ENCODE measurements at places on chromosomes 2 and 18. TPM values are rescaled to one million over a fixed set of nuclear protein-coding genes. Genes with fewer than 3 reads are reported as not detected.

- H3K36me3 ChIP-seq: no peaks in the 10 kb centered on the region
- no peak overlapping the region for H3K4me3 ChIP-seq
- no peak for DNase-seq
- no peaks in the 10 kb centered on the region for H3K4me1 ChIP-seq
Observed at GRCh38 chr2:21774691-21775368, 651.1 kb downstream of the TDRD15 start.

- H3K4me1 ChIP-seq: no peaks in the 10 kb centered on the region
- DNase-seq: no peak
- peak overlapping the region; percentile 37 for H3K27ac ChIP-seq
- H3K36me3 ChIP-seq: no peaks in the 10 kb centered on the region
Observed at GRCh38 chr2:7726989-7727388, 809.8 kb downstream of the RNF144A start.

LANCL1 gene
- total RNA-seq: 33.0 TPM

GRCh38 chr2:17000184-17000482 lies 334.5 kb upstream of the CYRIA start:
- no peak for DNase-seq
- no peaks in the 10 kb centered on the region for H3K36me3 ChIP-seq
- H3K4me3 ChIP-seq: no peak overlapping the region
- H3K4me1 ChIP-seq: no peaks in the 10 kb centered on the region

AOX1 gene
- 8.7 TPM for total RNA-seq

- H3K27ac ChIP-seq: no peak overlapping the region
- no peak for DNase-seq
- H3K36me3 ChIP-seq: no peaks in the 10 kb centered on the region
- no peaks in the 10 kb centered on the region for H3K27me3 ChIP-seq
- H3K4me1 ChIP-seq: peaks cover 5% of the 10 kb centered on the region
Observed at GRCh38 chr2:98293030-98293429, 53.2 kb upstream of the CNGA3 start.

SERPINB11 gene
- 0.46 TPM for total RNA-seq

DNA sequence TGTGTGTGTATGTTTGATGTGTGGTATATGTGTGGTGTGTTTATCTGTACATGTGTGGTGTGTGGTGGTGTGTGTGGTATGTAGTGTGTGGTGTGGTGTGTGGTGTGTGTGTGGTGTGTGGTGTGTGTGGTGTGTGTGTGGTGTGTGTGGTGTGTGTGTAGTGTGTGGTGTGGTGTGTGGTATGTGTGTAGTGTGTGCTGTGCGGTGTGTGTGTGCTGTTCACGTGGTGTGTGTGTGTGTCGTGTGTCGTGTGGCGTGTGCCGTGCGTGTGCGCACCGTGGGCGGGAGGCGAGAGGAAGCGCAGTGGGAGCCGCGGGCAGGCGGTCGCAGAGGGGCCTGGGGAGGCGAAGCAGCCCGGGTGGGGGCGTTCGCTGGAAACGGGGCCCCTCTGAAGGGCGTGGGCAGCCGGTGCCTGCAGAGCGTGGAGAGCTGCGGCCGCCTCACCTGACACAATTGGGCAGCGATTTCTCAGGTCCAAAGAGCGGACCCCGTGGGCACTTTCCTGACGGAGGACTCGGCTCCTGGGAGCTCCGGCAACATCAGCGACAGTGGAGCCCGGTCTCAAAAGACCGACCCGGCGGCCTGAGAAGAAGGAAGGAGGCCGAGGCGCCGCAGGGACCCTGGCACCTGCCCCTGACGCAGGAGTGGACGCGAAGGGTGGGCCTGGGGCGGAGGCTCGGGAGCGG lies 741.1 kb upstream of the SALL3 start:
- no peak overlapping the region for H3K27ac ChIP-seq
- DNase-seq: no peak
- H3K4me3 ChIP-seq: no peak overlapping the region
- no peaks in the 10 kb centered on the region for H3K4me1 ChIP-seq
- no peaks in the 10 kb centered on the region for H3K27me3 ChIP-seq

NOSTRIN gene
- total RNA-seq: 97.5 TPM

- no peaks in the 10 kb centered on the region for H3K27me3 ChIP-seq
- no peaks in the 10 kb centered on the region for H3K36me3 ChIP-seq
- no peak overlapping the region for H3K27ac ChIP-seq
- DNase-seq: peak; percentile 10
- H3K4me3 ChIP-seq: no peak overlapping the region
Observed at GRCh38 chr2:233814056-233814835, 36.1 kb downstream of the MROH2A start.

DNA sequence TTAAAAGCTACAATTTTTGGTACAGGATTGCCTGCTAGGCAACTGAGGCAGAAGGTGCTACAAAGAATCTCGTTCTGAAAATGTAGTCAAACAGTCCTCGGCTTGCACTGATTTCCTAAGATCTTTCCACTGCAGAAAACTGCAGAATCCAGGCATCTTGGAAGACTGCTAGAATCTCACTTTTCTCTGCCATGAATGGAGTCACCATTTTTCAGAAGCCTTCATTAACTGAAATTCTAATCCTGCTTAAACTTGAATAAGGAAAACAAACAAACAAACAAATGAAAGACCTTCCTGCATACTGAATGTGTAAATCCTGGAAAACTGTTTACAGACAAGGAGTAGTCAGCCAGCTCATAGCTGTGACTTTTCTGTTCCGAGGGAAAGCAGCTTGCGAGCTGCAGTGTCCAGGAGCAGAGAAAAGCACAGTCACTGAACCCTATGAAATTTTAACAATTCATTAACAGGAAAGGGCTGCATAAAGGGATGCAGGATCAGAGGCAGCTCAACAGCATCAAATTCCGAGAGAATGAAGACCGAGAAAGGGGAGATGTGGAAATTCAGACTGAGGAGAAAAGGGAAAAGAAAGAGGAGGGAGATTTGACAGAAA lies 210.5 kb upstream of the PIK3C3 start:
- no peaks in the 10 kb centered on the region for H3K4me1 ChIP-seq
- no peaks in the 10 kb centered on the region for H3K36me3 ChIP-seq
- no peak overlapping the region for H3K4me3 ChIP-seq
- no peaks in the 10 kb centered on the region for H3K27me3 ChIP-seq
- no peak overlapping the region for H3K27ac ChIP-seq
- DNase-seq: no peak

MBP gene
- total RNA-seq: 87.6 TPM

DNA sequence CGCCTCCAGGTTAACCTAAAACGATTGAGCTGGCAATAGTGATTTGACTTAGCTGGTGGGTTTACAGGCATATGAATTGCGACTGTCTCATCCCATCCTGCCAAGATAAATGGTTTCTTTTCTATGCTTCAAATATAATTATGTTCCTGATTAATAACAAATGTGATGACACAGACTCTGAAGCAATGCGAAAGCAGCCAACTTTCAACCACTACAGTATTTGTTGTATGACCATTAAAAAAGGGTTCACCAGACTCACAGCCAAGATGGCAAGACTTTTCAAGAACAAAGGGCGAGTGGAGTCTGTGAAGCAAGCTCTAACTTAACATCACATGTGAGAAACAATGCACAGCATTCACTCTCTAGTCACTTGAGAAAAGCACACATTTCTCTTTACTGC lies 186.6 kb downstream of the PID1 start:
- H3K27ac ChIP-seq: no peak overlapping the region
- H3K4me3 ChIP-seq: no peak overlapping the region
- no peaks in the 10 kb centered on the region for H3K4me1 ChIP-seq
- H3K36me3 ChIP-seq: no peaks in the 10 kb centered on the region
- H3K27me3 ChIP-seq: no peaks in the 10 kb centered on the region

GRCh38 chr2:48362515-48362914 lies 167.4 kb upstream of the STON1 start:
- peaks cover 1% of the 10 kb centered on the region for H3K4me1 ChIP-seq
- peaks cover 7% of the 10 kb centered on the region for H3K36me3 ChIP-seq
- H3K27me3 ChIP-seq: no peaks in the 10 kb centered on the region
- no peak overlapping the region for H3K27ac ChIP-seq

DNA sequence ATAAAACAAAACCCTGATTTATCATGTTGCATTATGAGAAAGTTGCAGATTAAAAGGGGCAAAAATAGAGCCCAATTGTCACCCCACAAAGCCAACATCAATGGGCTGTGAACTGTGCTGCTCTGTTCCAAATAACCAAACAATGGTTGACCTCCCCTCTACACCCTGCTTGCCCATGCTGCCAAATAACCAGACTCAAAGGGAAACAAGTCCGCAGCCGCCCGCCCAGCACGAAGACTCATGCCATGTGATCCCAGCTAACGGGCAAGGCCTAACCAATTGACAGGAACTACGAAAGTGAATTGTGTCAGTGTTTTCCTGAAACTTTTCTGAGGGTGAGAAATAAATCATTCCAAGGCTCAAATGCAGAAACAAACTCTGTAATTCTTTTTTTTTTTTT lies 97.9 kb upstream of the RIOK3 start:
- no peak overlapping the region for H3K4me3 ChIP-seq
- no peaks in the 10 kb centered on the region for H3K36me3 ChIP-seq
- H3K4me1 ChIP-seq: peaks cover 24% of the 10 kb centered on the region
- no peak overlapping the region for H3K27ac ChIP-seq

NETO1 gene
- not detected for total RNA-seq

SPATA3 gene
- not detected for total RNA-seq

DNA sequence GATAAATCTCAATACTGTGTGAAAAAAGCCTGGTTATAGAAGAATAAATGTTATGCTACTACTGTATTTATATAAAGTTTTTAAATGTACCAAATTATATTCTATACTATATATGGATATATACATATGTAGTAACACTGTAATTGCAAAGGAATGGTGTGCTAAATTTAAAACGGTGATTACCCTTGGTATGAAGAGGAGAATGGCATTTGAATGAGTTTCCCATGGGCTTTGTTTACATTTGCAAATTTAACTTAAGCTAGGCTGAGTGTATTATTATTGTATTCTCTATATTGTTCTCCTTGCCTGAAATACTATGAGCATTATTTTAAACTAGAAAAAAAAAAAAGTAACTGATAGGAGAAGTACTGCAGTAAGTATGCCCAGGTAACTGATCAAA lies 4.7 kb upstream of the SP3 start:
- H3K4me3 ChIP-seq: no peak overlapping the region
- no peaks in the 10 kb centered on the region for H3K36me3 ChIP-seq
- peaks cover 5% of the 10 kb centered on the region for H3K4me1 ChIP-seq
- no peak for DNase-seq

PROC gene
- 0.61 TPM for total RNA-seq

DNA sequence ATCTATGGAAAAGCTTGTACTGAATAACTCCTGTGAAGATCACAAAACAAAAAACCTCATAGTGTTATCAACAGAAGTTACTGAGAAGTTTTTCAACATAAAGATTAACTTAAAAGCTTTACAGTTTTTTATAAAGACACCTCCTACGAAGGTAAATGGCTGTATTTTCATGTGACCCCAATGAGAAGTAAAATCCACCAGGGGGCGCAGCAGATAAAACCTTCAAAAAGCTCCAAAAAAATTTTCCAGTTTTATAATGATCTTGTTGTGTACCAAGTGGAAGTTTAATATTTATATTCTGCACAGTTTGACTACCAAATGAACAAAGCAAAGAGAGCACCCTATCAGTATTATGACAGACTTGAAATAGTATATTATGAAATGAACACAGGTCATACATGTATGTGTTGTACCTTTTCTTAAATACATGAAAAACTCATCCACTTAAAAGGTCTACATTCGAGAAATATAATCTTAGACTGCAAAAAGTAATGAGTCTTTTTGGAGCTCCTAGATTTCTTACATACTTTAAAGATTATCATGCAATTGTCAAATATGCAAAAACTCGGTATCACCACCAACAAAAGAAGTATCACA lies 38.5 kb downstream of the PNO1 start:
- H3K36me3 ChIP-seq: no peaks in the 10 kb centered on the region
- no peak for DNase-seq
- no peak overlapping the region for H3K4me3 ChIP-seq
- peak overlapping the region; percentile 0 for H3K27ac ChIP-seq
- H3K4me1 ChIP-seq: peaks cover 9% of the 10 kb centered on the region

GDF7 gene
- total RNA-seq: 0.30 TPM

CABLES1 gene
- total RNA-seq: 39.2 TPM

GRCh38 chr2:148279216-148279615 lies 258.3 kb downstream of the MBD5 start:
- no peaks in the 10 kb centered on the region for H3K27me3 ChIP-seq
- H3K27ac ChIP-seq: no peak overlapping the region
- no peak for DNase-seq
- no peak overlapping the region for H3K4me3 ChIP-seq
- H3K36me3 ChIP-seq: no peaks in the 10 kb centered on the region
- H3K4me1 ChIP-seq: no peaks in the 10 kb centered on the region

All from upper lobe of left lung (tissue), 6 donors.